ENCODE measurements at places on chromosomes 5 and 9.
A peak's percentile ranks its signal among the peaks of the same experiment; 100 is the strongest.

DNA sequence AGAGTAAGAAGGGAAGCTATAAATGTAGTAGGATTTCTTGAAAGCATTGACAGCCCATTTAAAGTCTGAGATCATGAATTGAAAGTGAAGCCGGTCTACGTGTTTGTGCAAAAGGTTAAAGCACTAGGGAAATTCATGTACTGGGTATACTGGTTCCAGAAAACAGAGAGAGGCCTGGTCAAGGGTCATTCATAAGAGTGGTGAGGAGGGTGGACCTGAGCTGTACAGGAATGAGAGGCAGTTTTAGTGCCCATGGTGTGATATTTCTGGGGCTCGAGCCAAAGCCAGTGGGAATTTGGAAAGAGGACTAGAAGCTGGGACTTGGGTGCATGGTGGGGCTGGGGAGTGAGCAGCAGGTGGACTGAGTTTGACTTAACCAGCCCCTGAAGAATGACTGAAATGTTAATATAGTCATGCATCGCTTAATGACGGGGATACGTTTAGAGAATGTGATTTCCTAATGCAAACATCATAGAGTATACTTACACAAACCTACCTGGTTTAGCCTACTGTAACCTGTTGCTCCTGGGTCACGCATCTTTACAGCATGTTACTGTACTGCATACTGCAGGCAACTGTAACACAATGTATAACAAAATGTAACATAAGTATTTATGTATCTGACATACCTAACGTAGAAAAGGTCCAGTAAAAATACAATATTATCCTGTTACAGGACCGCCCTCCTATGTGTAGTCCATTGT is 173.0 kb downstream of the MAST4 start:
- no peak for DNase-seq

DNA sequence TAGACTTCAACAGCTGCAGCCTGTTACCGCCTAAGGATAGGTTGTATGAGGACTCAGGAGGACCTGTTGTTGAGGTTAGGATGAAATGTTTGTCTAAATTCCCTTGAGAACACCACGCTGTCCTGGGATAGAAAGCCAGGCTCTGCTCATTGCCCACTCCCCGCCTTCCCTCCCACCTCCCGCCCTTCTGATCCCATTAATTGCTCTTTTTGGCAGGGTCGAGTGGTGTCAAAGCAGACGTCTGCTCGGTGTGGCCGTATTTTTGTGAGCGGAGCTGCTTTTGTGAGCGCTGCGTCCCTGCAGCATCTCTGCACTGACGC is 62.3 kb downstream of the SPATA31C2 start:
- no peak for DNase-seq

GRCh38 chr9:120137186-120137840 is 442.7 kb downstream of the CDK5RAP2 start:
- DNase-seq, result no peak

- DNase-seq, result no peak
These were observed 47.1 kb upstream of the PWWP2A start for GRCh38 chr5:160166069-160166972.

GRCh38 chr9:38074441-38074961 is 5.5 kb upstream of the SHB start:
- DNase-seq, result no peak

DNA sequence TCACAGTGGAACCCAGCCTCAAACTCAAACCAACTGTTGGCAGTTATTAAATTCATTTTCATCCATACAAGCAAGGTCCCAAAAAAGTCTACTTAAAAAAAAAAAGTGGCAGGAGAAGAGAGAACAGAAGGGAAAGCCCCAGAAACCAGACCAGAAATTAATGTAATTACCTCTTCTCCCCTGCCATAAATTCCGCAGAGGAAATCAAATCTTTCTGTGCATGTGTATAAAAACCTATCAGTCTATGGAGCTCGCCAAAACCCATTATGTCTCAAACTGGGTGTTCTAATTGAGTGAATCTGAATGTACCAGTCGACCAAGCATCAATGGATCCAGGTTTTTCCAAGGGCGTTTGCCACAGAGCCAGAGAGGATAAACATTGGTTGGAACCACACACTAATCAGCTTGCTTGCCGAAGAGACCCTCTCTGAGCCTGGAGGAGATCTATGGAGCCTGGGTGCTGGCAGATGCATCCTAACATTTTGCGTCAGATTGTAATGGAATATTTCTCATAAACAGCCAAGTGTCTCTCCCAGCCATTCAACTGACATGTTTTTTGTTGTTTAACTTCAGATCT is 7.9 kb upstream of the HAND1 start:
- no peak for DNase-seq

DNA sequence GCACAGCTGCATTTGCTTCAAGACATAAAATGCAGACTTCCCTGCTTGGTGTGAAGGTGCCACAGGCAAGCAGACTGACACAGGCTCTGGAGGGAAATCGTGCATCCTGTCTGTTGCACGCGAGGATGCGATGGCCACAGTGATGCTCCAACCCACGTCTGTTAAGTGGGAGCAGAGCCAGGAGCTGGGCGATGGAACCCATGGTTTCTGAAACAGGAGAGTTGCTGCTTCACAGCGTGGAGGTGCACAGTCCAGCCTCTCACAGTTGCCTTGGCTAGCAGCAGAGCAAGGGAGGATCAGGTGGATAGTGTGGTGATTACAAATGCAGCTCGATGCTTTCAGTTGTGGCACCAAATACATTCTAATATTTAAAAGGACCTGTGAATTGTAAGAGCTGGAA is 108.8 kb downstream of the TENT4A start:
- DNase-seq, result no peak

- DNase-seq, result no peak
These were observed 26.2 kb upstream of the ANKRD33B start for GRCh38 chr5:10537624-10538023.

- DNase-seq, result no peak
These were observed 6.1 kb upstream of the TMEM268 start for GRCh38 chr9:114604989-114605388.

DNA sequence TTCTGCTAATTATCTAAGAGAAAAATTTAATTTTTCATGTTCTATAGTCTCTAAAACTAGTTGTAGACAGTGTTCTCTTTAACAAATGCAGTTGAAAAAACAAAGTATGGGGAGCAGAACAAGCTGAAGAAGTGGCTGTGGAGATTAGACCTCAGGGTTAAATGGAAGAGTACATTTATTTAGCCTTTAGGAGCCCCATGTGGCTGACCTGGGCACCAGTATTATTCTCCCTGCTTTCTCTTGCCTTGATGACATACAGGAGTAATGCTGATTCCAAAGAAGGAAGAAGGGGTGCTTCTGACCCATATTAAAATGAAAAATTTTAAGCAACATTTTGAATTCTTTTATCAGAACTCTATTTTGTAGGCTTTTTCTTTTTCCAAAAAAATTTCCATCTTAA is 312.3 kb upstream of the RIOK2 start:
- no peak for DNase-seq

- DNase-seq, result no peak
These were observed 76.3 kb upstream of the GPBP1 start for GRCh38 chr5:57097526-57097925.

GRCh38 chr5:5364932-5365331 is 57.5 kb upstream of the ICE1 start:
- no peak for DNase-seq

DNA sequence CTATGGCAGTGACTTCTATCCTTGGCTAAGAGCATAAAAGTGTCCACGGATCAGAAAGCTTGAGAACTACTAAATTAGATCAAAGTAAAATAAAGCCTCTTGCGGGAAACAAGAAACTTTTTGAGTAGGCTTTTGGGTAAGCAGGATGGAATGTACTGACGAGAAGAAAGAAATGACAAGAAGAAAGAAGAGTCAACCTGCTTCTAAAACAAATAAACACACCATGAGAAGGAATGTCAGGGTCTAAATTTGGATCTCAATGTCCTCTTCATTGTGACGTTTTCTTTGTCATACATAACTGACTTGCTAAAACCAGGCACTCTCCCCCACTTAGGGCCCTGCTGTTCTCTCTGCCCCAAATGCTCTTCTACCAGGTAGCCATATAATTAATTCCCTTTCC is 290.1 kb upstream of the PTGER4 start:
- DNase-seq, result no peak

GRCh38 chr9:90645721-90646120 is 3.1 kb upstream of the DIRAS2 start:
- DNase-seq, result no peak

DNA sequence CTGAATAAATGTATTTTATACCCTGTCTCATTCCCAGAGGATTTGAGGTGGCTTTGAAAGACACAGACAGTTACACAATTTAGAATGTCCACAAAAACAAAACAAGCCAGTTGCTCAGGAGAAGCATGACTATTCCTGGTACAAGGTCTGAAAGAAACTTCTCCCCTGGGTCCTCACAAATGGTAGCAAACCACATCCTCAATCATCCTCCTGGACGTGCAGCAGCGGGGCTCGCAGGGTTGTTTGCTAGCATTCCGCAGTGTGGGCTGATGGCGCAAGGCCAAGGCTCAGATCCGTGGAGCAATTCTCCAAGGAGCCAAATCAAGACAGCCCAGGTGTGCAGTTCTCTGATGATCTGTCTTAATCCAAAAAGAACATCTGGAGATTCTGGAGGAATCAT is 210.3 kb downstream of the ACTL7B start:
- no peak for DNase-seq

DNA sequence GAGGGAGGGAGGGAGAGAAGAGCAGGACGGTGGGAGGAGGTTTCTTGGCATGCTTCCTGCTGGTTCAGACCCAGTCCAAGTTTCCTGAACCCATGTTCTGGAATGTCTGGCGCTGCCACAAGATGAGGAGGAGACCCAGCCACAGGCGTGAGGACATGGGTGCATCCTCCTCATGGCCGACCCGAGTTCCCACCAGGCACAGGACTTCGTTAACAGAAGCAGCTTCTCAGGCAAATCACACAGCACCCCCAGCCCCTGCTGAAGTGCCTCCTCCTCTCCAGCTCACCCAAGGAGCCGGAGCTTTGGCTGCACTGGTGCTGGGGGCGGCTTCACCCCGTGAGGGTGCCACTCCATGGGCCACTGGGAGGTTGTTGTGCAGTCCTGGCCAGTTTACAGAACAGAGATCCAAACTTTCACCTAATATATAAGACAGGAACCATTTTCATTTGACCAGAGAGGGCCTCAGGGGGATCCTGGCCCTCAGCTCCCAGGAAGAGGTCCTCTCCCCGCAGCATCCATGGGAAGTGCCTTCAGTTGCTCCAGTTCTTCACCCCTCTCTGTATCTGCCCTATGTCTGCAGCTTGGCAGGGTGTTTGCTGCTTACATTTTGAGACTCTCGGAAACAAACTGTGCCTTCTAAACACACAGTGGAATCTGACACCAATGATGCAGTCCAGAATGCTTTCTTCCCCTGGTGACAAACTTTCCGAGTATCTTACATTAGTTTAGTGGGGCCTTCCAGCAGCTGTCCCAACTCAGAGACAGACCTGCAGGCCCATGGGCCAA is 10.2 kb upstream of the NKD2 start:
- no peak for DNase-seq

DNA sequence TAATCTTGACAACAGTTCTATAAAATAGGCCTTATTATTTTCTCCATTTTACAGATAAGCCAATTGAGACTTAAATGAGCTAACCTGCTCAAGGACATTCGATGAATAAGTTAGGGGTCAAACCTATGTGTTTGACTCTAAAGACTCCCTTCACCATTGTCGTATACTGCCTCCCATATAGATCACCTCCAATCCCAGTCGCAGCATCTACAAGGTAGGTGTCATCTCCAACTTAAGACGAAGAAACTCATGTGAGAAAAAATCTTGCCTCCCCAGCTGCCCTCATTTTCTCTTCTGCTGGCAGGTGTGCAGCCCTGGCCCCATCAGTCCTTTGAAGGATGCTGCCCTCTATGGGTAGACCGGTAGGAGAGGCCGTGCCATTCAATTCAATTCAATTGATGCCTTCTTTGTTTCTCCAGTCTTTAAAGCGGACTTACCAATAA is 75.2 kb upstream of the SMARCA2 start:
- DNase-seq, result no peak

DNA sequence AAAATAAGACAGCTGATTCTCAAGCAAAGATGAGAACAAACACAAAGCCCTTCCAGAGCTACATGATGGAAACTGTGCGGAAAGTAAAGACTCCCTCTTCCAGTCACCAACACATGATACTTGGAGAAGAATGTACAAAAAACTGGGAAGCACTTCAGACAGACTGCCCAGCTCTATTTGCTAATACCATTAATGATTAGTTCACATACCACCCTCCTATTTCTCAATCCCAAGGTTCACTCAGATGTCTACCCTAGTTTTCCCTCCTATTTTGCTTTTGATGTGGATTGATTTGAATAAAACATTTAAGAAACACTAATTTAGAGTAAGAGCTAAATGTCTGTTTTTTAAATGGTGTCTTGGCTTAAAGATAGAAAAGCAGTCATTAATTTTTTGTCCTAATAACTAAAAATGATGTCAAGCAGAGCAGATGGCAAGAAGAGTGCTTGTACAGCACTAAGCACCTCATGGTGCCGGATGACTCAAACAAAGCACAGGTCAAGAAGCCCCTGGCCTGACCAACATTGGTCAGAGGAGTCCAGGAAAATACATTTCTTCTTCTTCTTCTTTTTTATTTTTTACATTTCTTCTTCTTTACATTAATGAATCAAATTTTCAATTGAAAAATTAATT is 639.4 kb downstream of the PDE4D start:
- DNase-seq, result no peak

DNA sequence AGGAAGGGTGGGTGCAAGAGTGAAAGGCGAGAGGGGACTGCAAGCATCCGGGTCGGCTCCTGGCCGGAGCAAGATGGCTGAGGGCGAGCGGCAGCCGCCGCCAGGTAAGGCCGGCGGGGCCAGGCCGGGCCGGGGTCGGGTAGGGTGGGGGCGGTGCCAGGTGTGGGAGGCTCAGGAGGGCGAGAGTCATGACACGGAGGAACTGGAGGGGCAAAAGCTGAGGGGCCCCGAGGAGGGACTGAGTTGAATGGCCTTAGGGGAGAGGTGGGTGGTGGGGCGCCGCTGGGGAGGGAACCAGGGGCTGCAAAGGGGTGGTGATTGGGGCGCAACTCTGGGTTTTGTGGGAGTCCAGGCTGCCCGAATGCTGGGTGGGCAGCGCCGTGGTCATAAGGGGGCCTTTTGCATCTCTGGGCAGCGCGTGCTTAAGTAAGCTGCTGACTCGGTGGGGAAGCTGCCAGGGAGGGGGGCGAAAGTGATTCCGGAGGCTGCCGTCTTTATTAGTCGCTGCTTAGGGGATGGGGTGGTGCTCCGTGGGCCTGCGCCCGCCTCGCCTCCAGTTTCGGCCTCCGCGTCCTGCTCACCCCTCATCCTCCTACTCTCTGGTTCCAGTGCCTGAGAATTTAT is 425 bp downstream of the PTPA start:
- peak; percentile 32 for DNase-seq

DNA sequence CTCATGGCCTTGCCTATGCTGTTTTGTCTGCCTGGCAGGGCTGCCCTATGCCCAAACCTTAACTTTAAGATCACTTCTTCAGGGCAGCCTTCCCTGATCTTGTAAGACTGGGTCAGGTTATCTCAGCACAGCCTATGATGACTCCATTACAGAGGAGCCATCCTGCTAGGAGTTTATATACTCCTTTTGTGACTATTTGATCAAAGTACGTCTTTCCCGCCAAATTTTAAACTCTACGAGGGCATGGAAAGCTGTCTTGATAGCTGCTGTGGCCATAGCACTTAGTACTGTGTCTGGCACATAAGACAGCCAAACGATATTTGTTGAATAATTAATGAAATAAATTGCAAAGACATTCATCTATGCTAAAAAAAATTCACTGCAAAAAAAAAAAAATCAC is 60.6 kb downstream of the PPP2R2B start:
- no peak for DNase-seq

GRCh38 chr5:3342271-3343100 is 253.1 kb upstream of the IRX1 start:
- no peak for DNase-seq
